ENCODE measurements at places on chromosomes 4 and X.

DNA sequence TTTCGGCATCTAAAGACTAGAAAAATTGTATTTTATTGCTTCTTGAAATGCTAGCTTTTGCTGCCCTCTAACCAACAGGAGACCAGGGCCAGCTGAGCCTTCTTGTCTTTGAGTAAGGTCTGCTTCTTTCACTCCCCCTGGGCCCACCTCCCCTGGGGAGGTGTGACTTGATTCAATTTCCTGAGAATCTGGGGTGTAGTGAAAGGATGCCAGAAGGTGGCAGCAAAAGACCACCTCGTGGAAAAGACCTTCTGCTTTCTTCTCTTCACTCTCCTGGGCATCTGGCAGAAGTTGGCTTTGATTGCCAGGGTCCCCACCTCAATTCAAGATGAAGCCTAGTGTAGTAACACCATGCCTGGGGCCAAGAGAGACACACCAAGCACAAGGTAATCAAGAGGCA lies 96.5 kb upstream of the MAOA start:
- DNase-seq, result peak; percentile 12

- DNase-seq, result no peak
These were observed 67.9 kb downstream of the GAB1 start for GRCh38 chr4:143404555-143404954.

DNA sequence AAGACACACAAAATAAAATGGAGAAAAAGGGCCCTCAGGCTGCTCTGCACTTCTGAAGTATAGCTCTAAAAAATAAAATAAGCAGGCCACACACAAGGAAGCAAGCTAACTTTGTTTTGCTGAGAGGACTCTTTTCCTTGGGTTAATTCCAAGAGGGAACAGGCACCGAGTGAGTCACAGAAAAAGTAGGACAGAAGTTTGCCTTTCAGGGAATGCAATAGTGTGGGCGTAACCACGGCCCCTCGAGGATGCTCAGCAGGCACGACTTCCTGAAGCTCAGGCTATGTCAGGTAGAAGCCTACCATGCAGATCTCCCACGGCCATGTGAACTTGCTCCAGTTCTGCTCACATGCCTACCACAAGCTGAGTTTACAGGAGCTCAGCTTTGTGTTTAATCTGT lies 22.1 kb downstream of the PPP1R2C start:
- DNase-seq, result peak; percentile 0

DNA sequence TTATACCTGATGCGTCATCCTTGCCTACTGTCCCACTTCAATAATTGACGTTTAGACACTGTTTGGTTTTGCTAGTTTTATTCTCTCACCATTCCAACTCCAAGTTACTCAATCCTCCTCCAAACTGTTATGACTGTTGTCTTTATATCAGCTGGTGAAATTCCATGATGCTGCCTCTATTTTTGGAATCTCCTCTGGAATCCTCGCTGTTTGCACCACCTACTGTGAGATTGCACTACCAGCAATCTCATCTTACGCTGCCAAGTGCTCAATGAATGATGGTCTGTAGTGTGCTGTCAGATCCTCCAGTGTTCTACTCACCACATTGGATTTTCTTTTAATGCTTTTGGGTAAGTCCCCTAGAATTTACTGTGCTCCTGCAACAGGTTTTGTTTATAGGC lies 13.2 kb upstream of the PCDH18 start:
- no peak for DNase-seq

DNA sequence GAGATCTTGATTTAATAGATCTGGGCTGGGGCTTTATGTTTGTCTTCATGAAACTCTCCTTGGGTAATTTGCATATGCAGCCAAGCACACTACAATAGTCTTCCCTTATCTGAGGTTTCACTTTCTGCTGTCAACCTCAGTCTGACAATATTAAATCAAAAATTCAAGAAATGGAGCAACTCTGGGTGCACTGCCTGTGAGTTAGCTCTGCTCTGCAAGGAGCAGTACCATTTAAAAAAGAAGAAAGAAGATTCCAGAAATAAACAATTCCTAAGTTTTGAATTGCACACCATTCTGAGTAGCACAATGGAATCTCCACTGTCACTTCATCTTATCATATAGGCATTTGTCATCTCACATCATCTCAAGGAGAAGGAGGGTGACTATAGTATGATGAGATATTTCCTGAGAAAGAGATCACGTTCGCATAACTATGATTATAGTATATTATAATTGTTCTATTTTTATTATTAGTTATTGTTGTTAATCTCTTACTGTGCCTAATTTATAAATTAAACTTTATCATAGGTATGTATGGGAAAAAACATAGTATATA lies 9.4 kb downstream of the FNIP2 start:
- DNase-seq, result no peak

DNA sequence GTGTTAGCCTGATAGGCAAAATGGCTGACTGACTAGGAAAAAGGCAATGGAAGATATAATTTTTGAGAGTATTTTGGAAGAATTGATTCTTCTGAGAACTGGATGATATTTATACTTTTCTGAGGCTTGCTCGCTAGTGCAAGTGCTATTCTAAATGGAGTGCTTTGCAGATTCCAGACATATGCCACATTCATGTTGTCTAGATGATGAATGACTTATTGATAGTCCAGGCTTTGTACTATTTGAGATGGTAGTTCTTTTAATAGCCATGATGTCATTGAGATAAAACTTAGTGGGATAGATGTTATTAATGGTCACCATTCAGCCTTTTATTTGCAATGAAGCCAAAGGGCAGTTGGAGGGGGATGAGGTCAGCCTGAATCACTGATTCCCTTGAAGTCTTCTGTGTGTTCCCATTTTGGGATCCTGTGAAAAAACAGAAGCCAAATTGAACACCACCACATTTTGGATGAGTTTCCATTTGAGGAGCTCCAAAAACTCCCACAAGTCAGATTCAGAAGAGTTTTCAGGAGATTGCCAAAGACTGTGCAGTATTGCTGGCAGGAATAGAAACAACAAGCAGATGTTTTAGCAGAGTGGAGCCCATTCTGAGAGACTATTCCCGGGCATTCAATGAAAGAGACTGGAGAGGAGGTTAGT lies 184.1 kb downstream of the IL1RAPL2 start:
- DNase-seq, result no peak

GRCh38 chr4:17616283-17616682 lies 1.8 kb downstream of the MED28 start:
- no peak for DNase-seq
